AG08396 (cell line): ENCODE measurements at places on chromosomes 4 and X.

DNA sequence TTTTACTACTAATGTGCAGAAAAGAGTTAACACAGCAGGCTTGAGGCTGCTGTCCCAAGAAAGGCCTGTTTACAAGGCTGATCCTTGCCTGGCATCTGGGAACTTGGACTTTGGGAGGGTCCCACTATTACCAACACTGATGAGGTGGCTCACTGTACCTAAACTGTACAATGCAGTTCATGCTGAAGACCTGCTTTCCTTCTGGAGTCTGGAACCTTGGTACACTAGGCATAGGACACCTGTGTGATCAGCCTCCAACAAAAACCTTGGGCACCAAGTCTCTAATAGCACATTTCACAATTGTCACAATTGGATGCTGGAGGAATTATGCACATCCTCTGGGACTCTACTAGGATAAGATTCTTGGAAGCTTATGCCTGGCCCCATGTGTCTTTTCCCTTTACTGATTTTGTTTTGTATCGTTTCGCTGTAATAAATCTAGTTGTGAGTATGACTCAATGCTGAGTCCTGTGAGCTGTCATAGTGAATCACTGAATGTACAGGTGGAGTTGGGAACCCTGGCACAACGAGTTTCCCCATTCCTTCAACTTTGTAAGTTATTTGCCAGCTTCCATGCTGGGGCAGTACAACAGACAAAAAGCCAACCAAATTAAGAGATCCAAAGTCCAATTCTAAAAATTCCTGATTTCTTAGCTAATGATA lies 45.9 kb downstream of the TEC start:
- DNase-seq = no peak

GRCh38 chr4:146458594-146458993 lies 63.1 kb downstream of the SLC10A7 start:
- no peak for DNase-seq

GRCh38 chrX:12149670-12150407 lies 11.6 kb downstream of the FRMPD4 start:
- no peak for DNase-seq

- DNase-seq = no peak
These were observed 571.9 kb downstream of the SPOCK3 start for GRCh38 chr4:166662266-166662843.

GRCh38 chrX:135931644-135932487 lies 38.4 kb downstream of the SAGE1 start:
- no peak for DNase-seq

- DNase-seq = no peak
These were observed 8.4 kb downstream of the TLR10 start for GRCh38 chr4:38774181-38774955.
